ENCODE measurements at places on chromosomes 13 and 19.
A peak's percentile ranks its signal among the peaks of the same experiment; 100 is the strongest.

DNA sequence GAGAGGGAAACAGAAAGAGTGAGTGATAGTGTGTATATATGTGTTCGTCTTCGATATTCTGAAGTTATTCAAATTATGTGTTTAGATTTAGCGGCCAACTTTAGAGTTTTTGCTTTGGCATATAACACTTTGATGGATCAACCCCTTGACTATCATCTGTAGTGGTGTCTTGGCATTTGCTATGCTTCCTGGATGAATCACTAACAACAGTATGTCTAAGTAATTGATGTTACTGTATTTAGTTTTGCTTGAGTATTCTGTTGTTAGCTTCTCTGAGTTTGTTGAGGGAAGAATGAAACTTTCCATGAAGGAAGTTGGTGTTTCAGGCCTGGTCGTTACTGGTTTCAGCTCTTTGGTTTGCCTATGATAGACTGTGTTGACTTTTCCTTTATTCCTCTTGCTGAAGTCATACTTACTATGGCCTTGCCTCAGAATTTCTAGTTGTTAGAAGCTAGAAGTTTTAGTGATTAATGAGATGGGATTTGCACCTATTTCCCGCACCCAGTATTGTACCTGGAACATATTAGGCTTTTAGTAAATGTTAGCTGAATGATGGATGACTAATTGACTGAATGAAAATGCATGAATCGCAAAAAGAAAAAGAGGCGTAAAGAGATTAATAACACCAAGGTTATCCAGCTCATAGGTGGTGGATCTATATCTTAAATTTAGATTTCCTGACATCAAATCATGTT is 20.7 kb downstream of the NDFIP2 start:
- no peak for DNase-seq

GRCh38 chr13:76937281-76937820 is 11.0 kb upstream of the ACOD1 start:
- peak; percentile 92 for DNase-seq

- DNase-seq: no peak
Measured at GRCh38 chr19:3065675-3066357, 3.5 kb upstream of the TLE5 start.

DNA sequence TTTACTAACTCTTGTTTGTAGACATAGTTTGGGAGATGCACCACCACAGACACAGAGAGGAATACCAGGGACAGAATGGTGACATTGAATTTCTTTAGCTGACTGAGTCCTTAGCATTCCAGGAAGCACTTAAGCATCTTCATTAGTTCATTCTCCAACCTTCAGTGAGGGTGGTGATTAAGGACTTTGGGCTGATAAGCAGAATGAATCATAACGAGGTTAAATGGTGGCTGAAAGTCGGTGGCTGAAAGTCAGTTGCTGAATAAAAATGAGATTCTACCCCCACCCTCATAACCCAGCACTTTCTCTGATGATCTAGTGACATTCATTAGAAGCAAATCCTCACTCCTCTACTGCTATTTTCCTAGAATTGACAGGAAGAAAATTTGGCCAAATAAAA is 10.6 kb downstream of the PCDH8 start:
- DNase-seq: no peak

DNA sequence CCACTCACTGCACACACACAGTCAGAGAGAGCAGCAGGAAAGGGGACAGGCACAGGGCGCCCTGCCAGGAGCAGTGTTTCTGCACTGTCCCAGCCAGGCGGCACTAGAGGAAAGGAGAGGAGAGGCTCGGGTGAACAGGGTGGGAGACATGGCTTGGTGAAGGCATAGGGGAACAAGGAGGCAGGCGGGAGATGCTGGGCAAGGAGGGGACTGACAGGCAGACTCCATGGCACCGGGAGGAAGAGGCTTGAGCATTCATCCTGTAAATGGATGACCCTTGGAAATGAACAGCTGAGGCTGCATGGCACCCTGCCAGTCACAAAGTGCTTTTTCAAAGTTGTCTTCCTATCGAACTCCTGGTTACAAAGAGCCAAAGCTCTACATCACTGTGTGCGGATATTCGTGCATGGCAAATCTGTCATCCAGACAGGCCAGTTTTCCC is 22.4 kb downstream of the MED26 start:
- DNase-seq: no peak

DNA sequence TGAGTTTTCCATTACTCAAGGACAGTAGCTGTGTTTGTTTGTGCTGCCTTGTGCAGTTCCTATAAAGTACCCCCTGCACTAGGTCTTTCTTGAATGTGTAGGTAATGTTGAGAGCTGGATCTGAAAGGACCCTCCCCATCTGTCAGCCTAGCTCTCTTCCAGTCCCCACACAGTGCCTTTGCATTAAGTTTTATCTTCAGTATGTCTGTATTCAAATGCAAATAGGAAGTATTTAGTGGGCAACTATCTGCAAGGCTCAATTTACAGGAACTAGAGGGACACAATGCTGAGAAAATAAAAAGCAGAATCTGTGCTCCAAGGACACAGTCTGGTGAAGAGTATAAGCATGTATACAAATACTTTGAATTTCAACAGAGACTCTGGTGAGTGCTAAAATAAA is 558.5 kb downstream of the RFC3 start:
- no peak for DNase-seq

- no peak for DNase-seq
Measured at GRCh38 chr19:18895038-18895823, 727 bp downstream of the CERS1 start.

DNA sequence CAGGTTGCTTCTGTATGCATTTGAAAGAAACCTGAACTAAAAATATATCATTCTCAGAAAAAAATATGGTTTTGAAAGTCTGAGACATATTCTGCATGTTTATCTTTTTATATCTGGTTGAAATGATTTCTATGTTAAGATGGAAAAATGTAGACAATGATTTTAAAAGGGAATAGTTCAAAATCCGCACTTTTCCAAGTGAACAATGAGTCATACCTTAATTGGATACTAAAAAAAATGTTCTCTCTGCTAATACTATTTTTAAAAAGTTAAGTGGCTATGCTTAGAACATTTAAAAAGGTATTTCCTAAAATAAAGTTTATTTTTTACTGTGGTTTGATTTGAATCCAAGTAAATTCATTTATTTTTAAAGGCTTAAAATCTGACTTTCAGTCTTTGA is 801.4 kb downstream of the SLITRK6 start:
- no peak for DNase-seq

GRCh38 chr13:60418954-60419353 is 21.9 kb downstream of the TDRD3 start:
- DNase-seq: no peak

GRCh38 chr13:24097064-24097463 is 63.5 kb upstream of the SPATA13 start:
- peak; percentile 32 for DNase-seq

DNA sequence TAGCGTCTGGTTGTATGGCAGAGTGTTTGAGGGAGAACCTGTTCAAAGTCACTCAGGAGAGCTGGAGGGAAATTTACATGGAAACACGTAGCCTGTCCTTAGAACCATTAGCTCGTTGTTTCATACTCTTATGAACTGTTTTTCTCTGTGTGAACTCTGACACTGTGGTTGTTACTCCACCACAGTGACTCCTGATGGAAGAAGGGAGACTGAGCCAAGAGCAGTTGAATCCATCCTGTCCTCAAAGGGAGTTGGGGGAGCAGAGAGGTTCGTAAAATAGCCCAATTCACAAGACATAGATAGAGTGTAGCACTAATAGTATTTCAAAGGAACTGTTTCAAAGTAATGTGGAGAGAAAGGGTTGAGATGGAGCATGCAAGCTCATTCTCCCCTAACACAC is 964.8 kb downstream of the PCDH9 start:
- DNase-seq: no peak

DNA sequence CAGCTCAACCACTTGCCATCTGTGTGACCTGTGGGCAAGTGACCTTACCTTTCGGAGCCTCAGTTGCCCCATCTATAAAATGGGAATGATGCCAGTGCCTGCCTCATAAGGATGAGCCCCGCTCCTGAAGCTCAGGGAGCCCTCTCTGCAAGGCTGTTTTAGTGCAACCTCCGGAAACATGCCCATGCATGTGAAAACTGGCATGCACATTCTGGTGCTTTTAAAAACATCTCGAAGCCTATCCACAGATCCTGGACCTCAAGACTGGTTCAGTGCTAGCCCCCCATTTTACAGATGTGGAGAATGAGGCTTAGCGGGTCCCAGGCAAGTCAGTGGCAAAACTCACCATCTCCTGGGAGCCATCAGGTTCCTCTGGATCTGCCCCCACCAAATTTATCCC is 5.6 kb downstream of the CADM4 start:
- no peak for DNase-seq

DNA sequence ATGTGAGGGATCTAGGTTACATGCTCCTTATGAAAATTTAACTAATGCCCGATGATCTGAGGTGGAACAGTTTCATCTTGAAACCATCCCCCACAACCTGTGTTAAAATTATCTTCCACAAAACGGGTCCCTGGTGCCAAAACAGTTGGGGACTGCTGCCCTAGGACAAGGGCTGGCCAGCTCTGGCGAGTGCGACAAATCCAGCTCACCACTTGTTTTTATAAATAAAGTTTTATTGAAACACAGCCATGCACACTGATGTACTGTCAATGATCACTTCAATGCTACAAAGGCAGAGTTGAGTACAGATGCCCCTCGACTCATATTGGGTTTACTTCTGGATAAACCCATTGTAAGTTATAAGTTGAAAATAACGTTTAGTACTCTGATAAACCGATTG is 235.3 kb downstream of the ATP8A2 start:
- DNase-seq: no peak

DNA sequence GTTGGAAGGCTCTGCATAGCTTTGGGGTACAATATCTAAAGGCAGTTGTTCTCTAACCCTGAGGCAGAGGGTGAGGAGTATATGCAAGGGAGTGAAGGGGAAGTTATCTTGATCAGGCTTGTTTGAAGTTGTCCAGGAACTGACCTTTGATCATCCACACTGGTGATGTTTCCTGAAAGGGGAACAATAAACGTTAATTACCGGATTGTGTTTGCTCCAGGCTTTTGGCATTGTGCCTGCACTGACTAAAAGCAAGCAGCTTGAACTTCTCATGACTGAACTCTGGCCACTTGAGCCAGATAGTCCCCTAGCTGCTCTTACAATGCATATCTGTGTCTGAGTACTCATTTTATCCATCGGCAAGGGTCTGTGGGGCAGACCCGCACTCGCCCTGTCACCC is 27.0 kb upstream of the ZNF726 start:
- DNase-seq: no peak

GRCh38 chr19:55643887-55644176 is 383 bp downstream of the ZNF581 start:
- DNase-seq: no peak

DNA sequence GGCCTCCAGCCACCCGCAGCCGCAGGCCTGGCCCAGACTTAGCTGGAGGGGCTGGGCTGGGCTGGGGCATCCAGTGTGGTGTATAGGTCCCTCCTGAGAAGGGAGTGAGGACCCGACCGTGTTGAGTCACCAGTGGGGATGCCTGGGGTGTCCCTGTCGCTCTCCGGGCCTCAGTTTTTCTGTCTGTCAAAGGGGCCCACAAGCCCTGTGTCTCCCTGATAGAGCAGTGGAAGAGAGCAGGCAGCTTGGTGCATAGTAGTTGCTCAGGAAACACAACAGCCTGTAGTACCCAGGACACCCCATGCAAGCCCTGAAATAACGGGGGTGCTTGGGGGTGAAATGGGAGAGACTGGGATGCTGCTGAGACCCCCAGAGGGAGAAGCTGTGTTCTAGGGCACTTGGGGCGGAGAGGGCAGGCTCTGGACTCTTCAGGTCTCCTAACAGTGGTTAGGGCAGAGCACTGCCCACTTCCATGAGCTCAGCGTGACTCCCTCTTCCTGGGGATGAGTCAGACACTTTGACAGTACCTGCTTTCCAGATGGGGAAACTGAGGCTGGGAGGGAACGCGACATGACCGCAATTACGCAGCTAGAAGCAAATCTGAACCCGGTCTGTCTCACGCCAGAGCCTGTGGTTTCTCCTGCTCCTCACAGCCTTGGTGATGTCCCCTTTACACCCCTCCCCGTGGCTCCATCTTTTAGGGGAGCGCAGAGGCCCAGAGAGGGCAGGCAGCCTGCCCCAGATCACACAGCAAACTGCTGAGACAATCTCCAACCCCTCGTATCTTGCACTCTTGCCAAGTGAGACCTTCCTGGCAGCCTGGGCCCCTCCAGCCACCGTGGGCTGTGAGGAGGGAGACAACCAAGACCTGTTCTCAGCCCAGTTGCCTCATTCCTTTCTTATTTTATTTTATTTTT is 692 bp downstream of the SULT2B1 start:
- DNase-seq: no peak

GRCh38 chr19:50419580-50420035 is 870 bp downstream of the SPIB start:
- DNase-seq: no peak

DNA sequence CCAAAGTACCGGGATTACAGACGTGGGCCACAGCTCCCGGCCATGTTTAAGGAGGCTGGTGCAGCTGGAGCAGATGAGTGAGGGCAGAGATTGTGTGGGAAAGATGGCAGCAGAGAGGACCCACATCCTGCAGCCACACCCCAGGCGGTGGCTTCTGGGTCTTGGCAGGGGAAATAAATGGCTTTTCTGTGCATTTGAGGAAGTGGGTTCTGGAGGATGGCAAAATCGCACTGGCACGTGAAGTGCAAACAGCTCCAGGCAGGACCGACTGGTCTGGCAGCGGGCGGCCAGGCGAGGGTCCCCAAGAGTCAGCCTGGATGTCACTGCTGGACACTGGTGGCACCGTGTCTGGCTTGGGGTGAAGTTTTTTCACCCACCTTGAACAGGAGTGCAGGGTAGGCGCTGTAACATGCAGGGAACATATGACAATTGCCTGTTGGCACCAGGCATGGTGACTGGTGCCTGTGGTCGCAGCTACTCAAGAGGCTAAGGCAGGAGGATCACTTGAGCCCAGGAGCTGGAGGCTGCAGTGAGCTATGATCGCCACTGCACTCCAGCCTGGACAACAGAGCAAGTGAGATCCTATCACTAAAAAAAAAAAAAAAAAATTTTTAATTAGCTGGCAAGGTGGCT is 8.4 kb downstream of the B3GNT3 start:
- DNase-seq: no peak

DNA sequence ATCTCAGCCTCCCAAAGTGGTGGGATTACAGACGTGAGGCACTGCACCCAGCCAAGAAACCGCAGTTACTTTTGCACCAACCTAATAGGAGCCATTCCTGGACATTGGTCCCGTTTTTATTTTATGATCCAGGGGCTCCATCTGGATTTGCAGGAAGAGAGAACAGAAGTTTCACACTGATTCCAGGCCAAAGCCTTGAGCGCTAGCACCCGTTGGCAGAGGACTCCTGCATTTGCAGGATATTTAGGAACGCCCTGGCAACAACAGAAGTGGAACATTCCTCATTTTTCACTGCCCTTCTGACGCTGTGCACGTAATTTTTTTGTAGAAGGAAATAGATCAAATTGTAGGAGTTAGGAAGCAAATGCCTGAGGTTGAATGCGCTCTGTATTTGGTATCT is 11.7 kb upstream of the SULT2A1 start:
- no peak for DNase-seq

Data from GM04503 (cell line).